ENCODE measurements at places on chromosomes 5 and 9.

GRCh38 chr5:78508186-78508765 lies 140.3 kb downstream of the LHFPL2 start:
- DNase-seq = no peak

- DNase-seq = no peak
Observed at GRCh38 chr5:27797220-27797619, 758.8 kb upstream of the CDH9 start.

GRCh38 chr9:97978371-97979130 lies 4.6 kb upstream of the ANP32B start:
- DNase-seq = no peak

DNA sequence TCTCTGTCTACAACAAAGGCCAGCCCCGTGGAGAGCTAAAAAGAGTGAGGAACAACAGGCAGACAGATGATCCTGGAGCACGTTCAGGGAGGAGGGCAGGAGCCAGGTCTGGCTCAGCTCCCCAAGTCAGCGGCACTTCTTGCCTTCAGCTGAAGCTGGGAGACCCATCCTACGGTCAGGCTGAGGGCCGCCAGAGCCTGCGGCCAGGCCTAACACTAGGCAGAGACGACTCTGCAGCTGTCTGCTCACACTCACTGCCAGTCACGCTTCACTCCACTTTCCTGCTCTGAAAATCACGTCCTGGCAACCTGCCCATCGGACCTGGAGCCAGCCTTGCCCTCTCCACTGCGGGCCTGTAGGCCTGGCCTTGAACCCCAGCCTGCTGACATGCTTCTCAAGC lies 160.9 kb upstream of the LHFPL2 start:
- DNase-seq = no peak

GRCh38 chr9:123493627-123494026 lies 137.6 kb downstream of the CRB2 start:
- no peak for DNase-seq

DNA sequence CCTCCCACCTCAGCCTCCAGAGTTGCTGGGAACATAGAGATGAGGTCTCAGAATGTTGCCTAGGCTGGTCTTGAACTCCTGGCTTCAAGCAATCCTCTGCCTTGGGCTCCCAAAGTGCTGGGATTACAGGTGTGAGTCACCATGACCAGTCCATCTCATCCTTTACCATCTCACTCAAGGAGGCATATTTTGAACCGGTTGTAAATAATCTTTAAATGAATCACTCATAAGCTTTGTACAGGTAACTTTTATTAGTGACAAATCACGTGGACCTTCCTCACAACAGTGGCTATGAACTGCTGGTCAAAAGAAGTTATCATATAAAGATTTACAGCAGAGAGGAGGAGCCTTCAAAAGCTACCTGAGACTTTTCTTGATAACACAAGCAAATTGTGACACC lies 70.7 kb downstream of the RFK start:
- DNase-seq = no peak

- no peak for DNase-seq
Observed at GRCh38 chr5:142748568-142749249, 21.5 kb upstream of the ARHGAP26 start.

GRCh38 chr9:101247297-101247696 lies 137.5 kb downstream of the BAAT start:
- no peak for DNase-seq

DNA sequence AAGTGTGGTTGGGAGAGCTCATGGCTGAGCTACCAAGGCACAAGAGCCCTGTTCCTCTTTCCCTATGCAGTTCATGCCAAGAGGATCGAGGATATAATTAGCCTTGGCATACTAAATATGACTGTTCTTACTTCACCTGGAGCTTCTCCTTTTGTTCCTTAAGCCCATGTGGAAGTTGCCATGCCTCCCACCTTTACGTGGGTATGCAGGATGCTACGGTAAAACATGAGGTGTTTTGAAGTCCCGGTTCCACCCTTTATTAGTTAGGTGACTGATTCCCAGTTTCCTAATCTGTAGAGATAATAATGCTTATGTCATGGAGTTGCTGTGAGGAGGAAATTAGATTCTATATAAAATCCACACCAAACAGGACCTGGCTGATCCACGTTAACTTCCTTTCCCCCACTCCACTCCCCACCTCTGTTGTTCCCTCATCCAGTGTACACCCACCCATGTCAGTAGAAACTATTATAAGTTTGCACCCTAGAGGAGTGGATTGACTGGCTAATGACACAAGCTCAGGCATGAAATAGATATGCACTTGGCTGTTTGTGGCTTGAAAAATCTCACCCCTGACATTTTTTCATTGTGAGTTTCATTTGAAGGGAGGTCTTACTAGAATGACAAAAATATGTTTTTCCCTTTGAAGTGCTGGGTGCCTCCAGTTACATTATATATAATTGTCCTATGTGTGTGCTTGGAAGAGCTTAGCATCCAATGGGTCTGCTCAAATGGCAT lies 36.8 kb upstream of the SHOC1 start:
- no peak for DNase-seq

DNA sequence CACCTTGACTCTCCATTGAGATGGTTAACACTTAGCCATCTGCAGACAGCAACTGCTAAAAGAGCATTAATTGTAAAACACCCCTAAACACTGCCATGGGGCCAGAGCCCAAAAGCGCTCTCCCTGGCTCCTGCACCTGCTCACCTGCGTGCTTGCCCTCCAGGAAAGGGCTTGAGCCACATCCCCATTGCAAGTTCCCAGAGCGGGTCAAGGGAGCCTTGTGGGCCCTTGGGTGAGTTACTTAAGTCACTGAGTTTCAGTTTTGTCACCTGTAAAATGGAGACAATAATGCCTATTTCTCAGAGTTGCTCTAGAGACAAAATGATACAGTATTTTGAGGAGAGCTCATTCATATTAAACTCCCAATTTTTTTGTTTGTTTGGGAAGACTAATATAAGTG lies 967.8 kb downstream of the PTPRD start:
- no peak for DNase-seq

GRCh38 chr9:19186232-19186631 lies 44.3 kb upstream of the DENND4C start:
- no peak for DNase-seq

DNA sequence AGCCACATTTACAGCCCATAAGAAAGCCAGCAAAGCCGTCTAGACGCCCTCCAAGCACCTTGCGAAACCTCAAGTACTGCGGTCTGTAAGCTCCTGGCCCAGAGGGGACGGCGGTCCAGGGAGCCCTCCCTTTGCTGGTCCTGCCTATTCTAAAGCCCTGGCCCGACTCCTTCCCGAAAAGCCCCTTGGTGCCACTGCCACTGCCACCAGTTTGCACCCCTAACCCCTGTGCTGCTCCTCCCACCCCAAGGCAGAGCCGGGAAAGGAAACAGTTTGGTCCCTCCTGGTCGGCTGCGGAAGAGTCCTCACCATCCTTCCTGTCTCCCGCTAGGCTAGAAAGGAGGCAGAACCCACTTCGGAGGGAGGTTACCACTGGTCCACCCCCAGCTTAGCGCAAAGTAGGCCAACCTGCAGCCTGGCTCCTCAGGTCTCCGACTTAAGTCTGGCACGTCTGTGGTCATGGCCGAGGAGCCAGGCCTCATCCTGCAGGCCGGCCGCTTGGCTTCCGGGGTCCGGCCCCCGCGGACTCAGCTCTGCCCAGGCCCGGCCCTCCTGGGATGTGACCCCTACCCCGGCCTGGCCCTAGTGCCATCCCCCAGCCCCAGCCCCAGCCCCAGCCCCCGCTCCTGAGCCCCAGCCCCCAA lies 916 bp downstream of the TOR1A start:
- DNase-seq = no peak
